Neural crest cell (in vitro differentiated cells): ENCODE measurements at places on chromosomes 6 and 20.
A peak's percentile ranks its signal among the peaks of the same experiment; 100 is the strongest.

DNA sequence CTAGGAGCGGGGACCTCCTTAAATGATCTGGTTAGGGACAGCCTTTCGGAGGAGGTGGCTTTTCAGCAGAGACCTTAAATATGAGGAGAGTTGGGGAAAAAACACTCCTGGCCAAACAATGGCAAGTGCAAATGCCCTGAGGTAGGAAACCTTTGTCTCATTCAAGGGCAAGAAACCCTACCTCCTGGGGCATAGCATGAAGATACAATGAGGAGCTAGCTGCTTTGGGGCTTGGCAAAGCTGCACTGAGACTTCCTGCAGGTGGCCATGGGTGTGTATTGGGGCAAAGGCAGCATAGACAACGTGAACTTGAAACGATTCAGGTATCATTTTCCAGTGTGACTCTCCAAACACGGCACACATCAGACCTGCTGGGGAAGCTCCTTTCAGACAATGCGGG is 30.7 kb downstream of the PMEPA1 start:
- no peak overlapping the region for H3K4me3 ChIP-seq
- peaks cover 71% of the 10 kb centered on the region for H3K27me3 ChIP-seq
- DNase-seq = no peak
- H3K27ac ChIP-seq = no peak overlapping the region

DNA sequence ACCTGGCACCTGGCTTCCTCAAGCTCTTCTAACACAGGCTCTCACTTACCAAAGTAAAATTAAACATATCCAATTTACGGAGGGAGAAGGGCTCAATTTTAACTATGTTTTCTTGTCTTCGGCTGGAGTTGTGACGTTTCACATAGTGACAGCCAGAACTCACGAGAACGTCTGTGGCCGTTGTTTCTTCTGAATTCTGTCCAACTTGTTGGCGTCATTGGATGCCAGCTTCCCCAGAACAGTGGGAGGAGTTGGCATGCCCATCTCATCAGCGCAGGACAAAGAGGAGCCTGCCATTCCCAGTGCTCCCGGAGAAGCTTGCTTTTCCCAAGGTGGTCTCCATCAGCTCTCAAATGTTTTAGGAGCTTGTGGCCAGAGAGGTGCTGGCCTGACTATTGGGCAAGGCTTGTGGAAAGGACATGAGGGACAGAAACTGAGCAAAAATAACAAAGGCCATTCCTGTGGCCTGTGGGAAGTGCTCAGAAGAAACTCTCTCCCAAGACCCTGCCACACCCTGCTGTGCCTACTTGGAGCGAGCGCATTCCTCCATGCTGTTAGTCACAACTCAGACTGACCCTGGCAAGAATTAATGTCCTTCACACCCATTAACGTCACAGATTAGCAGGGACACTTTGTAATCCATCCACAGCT is 265.4 kb upstream of the CDH4 start:
- H3K4me3 ChIP-seq = no peak overlapping the region
- peaks cover 25% of the 10 kb centered on the region for H3K27me3 ChIP-seq
- DNase-seq = no peak
- no peaks in the 10 kb centered on the region for H3K4me1 ChIP-seq
- no peaks in the 10 kb centered on the region for H3K36me3 ChIP-seq

DNA sequence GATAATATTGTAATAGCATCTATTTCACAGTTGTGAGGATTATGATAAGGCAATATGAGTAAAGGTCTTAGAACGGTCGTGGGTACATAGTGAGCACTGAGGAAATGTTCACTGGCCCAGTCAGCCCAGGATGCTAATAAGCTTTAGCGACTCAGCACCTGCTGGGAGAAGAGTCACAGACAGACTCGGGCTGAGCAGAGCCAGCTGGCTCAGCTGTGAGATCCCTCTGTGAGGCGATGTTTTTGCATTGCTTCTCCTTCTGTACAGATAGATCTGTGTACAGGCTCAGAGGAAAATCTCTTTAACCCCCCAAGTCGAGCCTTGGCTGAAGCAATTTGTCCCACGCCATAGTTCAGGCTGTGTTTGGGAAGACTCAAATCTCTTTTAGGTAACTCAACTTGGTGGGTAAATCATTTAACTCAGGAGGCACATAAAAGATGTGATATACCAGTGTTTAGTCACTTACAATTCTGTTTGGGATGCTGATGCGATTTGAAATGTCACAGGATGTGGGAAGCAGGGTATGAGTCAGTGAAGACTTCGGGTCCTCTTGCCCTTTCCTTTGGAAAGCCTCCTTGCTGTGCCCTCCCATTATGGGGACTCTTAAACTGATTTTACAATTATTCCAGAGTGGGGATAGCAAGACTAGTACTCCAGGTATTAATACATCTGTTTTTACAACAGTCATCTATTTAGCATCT is 53.1 kb downstream of the PHACTR1 start:
- H3K27me3 ChIP-seq = no peaks in the 10 kb centered on the region
- DNase-seq = no peak
- no peaks in the 10 kb centered on the region for H3K4me1 ChIP-seq
- no peaks in the 10 kb centered on the region for H3K36me3 ChIP-seq

- H3K27me3 ChIP-seq = no peaks in the 10 kb centered on the region
- H3K4me3 ChIP-seq = no peak overlapping the region
- DNase-seq = no peak
- H3K36me3 ChIP-seq = no peaks in the 10 kb centered on the region
- peak overlapping the region; percentile 53 for H3K27ac ChIP-seq
- peaks cover 4% of the 10 kb centered on the region for H3K4me1 ChIP-seq
These were observed 72.2 kb upstream of the EEF1E1 start for GRCh38 chr6:8174571-8174970.

DNA sequence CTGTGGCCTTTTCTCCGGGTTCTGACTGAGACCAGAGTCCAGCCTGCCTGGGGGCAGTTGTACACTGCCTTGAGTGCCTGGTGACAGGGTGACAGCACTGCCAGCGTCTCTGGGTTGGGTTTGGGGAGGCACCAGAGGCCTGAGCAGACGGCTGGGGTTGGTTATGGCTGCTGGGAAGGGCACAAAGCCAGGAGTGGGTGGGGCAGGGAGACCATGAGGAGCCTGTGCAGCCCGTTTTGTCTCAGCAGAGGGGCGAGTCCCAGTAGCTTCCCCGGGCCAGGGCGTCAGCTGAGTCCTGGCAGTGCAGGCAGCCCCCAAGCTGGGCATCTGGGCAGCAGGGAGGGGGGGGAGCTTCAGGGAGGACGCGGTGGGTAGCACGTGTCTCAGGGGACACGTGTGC is 15.3 kb upstream of the SULF2 start:
- no peak overlapping the region for H3K27ac ChIP-seq
- H3K4me1 ChIP-seq = peaks cover 30% of the 10 kb centered on the region
- no peaks in the 10 kb centered on the region for H3K36me3 ChIP-seq
- DNase-seq = no peak
- H3K4me3 ChIP-seq = no peak overlapping the region

DNA sequence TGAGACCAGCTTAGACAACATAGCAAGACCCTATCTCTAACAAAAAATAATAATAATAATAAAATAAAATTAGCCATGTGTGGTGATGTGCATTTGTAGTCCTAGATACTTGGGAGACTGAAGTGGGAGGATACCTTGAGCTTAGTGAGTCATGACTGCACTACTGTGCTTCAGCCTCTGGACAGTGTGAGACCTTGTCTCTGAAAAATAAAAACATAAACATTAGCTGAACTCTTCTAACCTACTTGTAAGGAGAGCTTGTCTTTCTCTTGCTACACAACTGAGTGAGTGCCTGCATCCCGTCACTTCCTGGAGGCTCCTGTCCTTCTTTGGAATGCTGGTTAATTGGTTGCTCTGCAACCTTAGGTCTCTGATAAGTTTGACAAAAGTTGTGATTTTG is 5.1 kb upstream of the DBNDD2 start:
- peaks cover 32% of the 10 kb centered on the region for H3K27me3 ChIP-seq
- no peak overlapping the region for H3K27ac ChIP-seq
- H3K4me3 ChIP-seq = peak overlapping the region; percentile 41
- no peak for DNase-seq

- no peak for DNase-seq
- no peak overlapping the region for H3K27ac ChIP-seq
- no peaks in the 10 kb centered on the region for H3K36me3 ChIP-seq
- H3K27me3 ChIP-seq = no peaks in the 10 kb centered on the region
- H3K4me1 ChIP-seq = no peaks in the 10 kb centered on the region
These were observed 528.6 kb downstream of the PRKN start for GRCh38 chr6:162198925-162199324.

GRCh38 chr6:99711302-99711701 is 104.7 kb downstream of the PRDM13 start:
- H3K27me3 ChIP-seq = peaks cover 9% of the 10 kb centered on the region
- H3K27ac ChIP-seq = no peak overlapping the region
- H3K4me3 ChIP-seq = no peak overlapping the region
- H3K4me1 ChIP-seq = peaks cover 6% of the 10 kb centered on the region
- H3K36me3 ChIP-seq = no peaks in the 10 kb centered on the region
- DNase-seq = no peak

DNA sequence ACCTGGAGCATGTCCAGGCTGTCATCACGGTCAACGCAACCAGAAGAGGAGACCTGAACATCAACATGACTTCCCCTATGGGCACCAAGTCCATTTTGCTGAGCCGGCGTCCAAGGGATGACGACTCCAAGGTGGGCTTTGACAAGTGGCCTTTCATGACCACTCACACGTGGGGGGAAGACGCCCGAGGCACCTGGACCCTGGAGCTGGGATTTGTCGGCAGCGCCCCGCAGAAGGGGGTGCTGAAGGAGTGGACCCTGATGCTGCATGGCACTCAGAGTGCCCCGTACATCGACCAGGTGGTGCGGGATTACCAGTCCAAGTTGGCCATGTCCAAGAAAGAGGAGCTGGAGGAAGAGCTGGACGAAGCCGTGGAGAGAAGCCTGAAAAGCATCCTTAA is 49.5 kb downstream of the BFSP1 start:
- no peaks in the 10 kb centered on the region for H3K27me3 ChIP-seq
- no peak overlapping the region for H3K4me3 ChIP-seq
- H3K36me3 ChIP-seq = no peaks in the 10 kb centered on the region
- no peak for DNase-seq
- H3K4me1 ChIP-seq = no peaks in the 10 kb centered on the region

DNA sequence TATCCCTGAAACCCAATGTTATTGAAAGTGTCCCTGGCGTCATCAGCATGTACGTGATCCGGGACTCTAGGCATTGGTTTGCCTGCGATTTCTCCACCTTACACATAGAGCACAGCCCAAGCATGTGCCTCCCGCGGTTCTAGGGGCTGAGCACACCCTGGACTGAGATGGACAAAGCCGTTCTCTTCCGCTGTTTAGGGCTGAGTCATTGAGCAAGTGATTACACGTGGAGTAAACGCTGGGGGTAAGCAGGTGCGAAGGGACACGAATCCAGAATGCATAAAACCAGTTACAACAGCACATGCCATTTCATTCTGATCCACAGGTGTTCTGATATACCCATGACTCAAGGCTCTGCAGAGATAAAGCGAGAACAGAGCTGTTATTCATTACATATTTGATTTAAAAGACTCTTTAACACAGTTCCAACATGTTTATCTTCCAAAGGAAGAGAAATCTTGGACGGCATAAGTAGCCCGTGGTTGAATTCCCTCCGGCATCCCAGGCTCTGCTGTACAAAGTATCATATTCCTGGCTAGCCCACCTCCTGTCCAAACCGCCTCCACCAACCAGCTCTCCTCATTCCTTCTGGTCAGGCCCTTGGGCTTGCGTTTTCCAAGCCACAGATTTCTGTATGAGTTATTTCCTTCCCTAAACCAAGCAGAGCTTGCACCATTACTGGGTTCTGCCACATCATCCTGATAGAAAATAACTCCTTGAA is 36.1 kb upstream of the THBS2 start:
- no peaks in the 10 kb centered on the region for H3K27me3 ChIP-seq
- DNase-seq = no peak
- no peak overlapping the region for H3K27ac ChIP-seq
- H3K36me3 ChIP-seq = no peaks in the 10 kb centered on the region
- H3K4me3 ChIP-seq = no peak overlapping the region
